ENCODE measurements at places on chromosomes 11 and 22.

GRCh38 chr11:113505541-113506375, 30.6 kb upstream of the DRD2 start:
- no peak for DNase-seq

DNA sequence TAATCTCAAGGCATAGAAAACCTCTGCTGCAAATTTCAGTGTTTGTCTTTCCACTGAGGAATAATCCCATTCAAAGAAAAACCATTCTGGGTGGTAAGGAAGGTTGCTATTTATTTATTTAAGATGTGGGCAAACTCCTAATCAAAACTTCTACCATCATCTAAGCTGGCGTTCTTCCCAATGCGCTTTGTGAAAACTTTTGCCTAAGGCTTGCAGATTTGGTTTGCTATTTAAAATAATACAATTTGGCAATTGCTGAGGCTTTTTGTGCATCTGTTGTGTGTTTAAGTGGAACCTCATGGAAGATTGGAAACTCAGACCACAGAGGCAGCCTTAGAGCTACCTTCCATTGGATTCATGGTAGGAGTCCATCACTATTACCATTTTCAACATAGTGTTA, 309.0 kb downstream of the BLID start:
- DNase-seq: no peak

- no peak for DNase-seq
Measured at GRCh38 chr22:43246188-43246587, 59.3 kb upstream of the TTLL12 start.

- DNase-seq: peak; percentile 41
Measured at GRCh38 chr11:111336582-111337256, 38.4 kb downstream of the POU2AF3 start.

DNA sequence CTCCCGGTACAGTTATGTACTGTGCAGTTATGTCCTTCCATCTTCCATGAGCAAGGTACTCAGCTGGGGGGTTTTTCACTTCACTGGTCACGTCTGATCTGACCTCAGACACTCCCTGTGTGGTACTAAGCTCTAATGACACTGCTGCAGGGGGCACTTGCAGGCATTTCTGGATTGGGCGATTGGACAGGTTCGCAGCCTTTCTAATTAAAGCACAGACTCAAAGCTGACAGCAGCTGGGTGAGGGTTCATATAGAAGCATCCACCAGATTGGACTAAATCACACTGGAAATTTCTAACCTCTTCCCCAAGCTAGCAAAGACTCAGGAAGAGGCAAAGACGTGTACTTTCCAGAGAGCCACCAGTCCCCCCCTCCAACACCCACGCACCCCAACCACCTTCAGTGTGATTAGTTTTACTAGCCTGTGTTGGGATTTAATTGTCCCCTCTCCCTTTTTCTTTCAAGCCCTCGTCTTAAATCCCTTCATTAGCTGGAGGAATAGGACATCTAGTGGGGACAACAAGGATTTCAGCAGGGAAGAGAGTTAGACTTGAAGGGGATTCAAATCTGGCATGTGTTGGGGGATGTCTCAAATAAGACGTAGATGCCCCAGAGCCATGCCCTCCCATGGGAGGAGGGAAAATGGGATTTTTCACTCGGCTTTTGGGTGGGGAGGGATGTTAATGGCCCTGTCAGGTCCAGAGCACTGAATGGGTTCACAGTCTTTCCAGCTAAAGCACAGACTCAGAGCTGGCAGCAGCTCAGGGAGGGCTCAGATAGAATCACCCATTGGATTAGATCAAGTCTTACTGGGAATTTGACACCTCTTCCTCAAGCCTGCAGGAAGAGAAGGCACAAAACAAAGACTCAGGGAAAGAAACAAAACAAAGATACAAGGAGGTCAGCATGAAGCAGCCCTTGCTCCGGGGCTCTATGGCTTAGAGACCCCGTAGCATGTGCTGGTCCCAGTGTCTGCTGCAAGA, 10.9 kb downstream of the INS start:
- no peak for DNase-seq

- DNase-seq: no peak
Measured at GRCh38 chr22:47929073-47929472, 1166.6 kb downstream of the TBC1D22A start.

DNA sequence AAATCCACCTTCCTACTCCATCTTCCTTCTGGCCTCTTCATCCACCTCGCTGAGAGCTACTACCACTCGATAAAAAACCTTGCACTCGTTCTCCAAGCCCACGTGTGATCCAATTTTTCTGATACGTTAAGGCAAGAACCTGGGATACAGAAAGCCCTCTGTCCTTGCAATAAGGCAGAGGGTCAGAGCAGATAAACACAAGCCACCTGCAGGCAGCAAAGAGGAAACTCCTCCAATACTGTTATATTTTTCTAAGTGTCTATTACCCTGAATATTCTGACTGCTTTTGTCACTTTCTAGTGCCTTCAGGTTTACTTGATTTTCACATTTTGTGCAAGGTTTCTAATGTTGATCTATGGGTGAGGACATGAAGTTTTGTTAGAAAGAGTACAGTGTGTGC, 26.6 kb downstream of the TRIM5 start:
- no peak for DNase-seq

GRCh38 chr11:78110830-78111229, 28.6 kb downstream of the ALG8 start:
- no peak for DNase-seq

DNA sequence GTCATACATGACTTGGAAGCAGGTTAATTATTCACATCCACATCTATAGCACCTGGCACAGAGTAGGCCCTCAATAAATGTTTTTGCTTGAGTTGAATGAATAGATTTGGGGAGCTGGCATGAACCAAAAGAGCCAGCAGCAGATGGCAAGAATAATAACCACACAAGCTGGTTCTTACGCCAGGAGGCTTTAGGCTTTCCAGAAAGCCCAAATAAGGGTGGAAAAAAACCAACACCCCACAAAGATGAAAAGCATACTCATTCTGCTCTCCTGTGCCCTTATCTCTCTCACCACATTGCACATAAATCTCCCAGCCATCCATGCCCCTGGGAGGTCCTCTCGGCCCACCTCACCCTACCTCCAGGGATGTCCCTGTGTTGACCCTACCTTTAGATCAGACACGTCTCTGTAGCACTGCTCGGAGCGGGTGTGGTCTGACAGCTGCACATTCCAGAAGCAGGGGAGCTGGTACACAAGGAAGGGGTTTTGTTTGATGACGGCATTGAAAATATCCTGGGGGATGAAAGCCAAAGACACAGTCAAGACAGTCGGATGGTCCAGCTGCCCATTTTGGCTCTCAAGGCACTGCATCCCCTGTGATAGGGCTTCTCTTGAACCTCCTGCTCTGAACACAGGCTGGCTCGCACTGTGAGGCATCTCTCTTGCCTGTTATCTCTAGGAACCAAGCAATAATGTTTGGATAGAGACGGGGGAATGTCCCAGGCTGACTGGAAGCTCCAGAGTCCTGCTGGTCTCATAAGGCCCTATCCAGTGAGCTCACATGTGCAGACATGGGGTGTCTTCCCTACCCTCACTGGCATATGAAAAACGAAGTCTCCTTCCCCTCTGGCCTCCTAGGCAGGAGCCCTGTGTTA, 323.6 kb upstream of the SYN3 start:
- DNase-seq: no peak

All from fibroblast of skin of left biceps (primary cell).